ENCODE measurements at places on chromosomes 4 and X.

DNA sequence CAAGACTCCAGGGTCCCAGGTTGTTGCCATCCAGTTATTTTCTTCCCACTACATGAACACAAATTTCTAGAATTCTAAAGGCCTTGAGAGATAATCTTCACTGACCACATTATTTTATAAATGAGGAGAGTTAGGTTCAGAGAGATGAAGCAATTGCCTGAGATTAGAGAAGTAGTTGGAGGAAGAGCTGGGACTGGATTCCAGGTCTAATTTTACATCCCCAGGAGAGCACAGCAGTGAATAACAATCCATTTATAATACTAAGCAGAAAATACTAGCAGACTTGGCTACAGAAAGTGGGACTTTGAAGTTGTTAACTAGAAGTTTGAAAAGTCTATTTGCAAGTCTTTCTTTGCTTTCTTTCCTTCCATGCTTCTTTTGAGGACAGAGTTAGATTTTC is 231.3 kb upstream of the S100G start:
- no peak for DNase-seq

- no peak for DNase-seq
These were observed 58.1 kb downstream of the ZFYVE28 start for GRCh38 chr4:2360396-2360730.

DNA sequence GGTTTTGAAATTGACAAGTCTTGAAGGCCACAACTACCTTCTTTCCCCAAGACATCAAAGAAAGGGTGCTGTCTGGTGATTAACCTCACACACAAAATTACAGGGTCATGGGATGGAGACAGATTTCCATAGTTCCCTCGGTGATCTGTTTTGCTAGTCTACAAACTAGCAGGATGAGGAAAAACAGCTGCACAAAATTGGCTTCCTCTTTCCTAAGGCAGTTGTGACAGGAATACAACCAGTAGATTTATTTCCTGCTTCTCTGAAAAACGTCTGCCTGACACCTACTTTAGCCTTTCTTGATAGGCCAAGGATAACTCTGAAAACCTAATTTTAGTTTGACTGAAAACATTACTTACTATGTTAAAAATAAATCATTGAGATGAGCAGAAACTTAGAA is 39.6 kb downstream of the DKK2 start:
- DNase-seq, result no peak

DNA sequence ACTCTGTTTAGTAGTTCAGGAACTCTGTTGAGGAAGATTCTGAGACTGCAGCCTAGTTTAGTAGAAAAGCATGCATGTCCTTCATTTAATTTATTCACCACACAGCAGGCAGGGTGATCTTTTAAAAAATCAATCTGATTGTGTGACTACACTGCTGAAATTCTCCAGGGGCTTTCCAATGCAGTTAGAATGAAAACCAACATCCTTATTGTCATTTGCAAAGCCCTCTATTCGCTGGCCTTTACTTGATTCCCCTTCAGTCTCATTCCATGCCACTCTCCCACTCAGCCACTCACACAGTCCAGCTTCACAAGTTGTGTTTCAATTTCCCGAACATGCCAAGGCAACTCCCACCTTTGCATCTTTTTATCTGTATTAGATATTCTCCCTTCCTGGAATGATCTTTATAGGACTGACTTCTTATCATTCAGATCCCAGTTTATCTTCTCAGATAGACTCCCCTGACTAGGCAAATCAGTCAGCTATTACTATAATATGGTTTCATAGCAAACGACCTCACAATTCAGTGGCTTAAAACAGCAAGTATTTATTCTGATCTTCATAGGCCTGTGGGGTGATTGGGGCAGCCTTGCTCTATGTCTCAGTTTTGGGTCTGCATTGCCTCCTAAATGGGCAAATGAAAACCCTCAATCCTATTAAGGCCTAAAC is 21.3 kb upstream of the FTHL17 start:
- no peak for DNase-seq

GRCh38 chrX:77652095-77652494 is 133.9 kb downstream of the ATRX start:
- DNase-seq, result no peak

- DNase-seq, result no peak
These were observed 241.7 kb upstream of the PSAPL1 start for GRCh38 chr4:7676398-7676922.

- no peak for DNase-seq
These were observed 21.0 kb downstream of the PLS3 start for GRCh38 chrX:115581759-115582615.

DNA sequence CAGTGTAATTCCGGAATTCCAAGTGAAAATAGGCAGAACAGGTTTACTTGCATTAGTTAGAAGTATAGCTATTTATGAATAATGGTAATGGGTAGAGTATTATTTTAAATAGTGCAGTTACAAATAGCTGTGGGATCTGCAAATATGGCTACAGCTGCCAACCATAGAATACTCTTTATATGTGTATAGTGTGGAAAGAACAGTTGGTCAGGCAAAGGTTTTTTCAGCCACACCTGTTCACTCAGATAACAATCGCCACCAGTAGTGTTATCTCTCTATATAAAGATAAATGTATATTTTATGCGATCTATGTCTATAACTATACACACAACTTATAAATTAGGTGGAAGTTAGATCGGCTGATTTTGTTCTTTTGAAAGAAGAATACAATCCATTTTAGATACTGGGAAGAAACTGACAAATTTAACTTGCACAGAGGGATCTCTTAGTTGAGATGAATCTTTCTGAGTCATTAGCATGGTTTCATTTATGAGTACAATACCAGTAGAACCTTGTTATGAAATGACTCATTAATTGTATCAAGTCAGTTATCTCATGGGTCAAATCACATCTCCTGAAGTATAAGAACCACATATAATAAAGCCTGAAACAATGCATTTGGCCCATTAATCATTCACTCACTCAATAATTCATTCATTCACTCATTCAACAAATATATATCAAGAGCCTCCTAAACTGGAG is 100.9 kb upstream of the NR3C2 start:
- no peak for DNase-seq

DNA sequence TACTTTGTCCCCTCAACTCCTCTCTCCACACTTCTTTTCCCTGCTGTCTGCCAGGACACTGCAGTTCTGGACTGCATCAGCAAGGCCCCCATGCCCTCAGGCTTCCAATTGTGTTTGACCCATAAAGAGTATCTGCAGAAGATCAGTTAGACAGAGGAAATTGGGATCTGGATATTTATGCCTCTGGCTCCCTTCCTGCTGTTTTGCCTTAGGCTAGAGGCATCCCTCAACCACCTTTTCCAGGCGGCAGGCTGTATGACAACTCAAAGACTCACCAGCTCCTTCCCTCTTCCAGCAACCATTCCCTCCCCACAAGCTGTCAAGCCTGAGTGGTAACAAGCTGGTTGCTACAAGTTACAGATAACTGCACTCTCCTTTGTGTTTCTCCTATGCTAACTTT is 66.4 kb upstream of the NDP start:
- no peak for DNase-seq

DNA sequence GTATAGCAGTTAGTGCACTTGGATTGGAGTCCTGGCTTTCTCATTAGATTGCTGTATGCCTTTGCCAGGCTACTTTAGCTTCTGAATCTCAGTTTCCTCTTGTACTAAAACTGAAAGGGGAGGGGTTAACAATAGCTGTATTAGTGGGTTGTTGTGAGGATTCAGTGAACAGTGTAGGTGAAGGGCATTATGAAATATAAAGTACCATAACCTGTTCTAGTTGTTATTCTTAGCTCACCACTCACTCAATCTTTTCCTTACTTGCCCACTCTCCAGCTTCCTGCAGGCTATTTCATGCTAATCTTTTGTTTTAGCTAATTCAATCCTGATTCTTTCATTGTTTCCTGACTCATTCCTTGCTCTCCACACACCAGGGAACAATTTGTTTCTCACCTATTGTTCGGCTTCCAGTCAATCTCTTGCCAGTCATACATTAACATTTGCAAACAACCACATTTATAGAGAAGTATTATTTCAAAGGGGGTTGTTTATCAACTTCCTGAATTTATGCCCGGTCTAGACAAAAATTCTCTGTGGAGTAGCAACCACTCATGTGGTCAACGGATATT is 50.6 kb upstream of the EDA start:
- DNase-seq, result no peak

DNA sequence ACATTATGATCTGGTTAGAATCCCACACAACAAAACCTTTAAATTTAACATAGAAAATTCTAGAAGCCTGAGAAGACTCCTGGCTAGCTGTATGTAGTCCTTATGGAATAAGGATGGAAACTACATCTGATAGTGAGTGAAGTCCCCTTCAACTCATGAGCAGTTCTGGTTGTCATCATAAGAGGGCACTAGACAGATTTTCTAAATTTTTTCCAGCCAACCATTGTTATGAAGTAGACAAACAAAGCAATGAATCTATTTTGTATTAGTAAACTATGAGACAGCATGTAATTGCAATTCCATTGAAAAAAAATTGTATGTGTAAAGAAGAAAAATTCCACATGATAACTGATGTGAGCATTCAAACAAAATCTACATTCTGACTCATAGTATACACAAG is 35.2 kb downstream of the PWWP3B start:
- no peak for DNase-seq

DNA sequence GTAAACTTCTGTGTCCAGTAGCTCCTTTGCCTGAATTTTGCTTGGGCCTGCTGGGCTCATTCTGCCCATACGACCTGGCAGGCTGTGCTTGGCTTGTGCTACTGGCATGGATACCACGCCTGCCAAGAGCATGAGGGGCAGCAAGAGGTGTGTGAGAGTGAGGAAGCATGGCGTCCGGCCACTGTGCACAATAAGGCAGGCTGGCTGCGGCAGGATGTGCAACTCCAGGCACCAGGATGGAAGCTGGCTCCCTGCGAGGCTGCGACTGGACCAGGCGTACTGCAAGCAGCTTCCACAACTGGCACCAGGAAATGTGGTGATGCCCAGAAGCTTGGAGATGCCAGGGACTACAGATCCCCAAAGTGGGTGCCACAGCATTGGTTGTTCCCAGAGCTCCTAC is 709.3 kb downstream of the PCDH18 start:
- DNase-seq, result no peak

- peak; percentile 33 for DNase-seq
These were observed 423 bp downstream of the RPL39 start for GRCh38 chrX:119790977-119791436.

GRCh38 chr4:20490734-20491133 is 209.5 kb upstream of the PACRGL start:
- DNase-seq, result no peak

- no peak for DNase-seq
These were observed 270.3 kb downstream of the BMPR1B start for GRCh38 chr4:95027905-95028618.

GRCh38 chr4:23091711-23092110 is 399.0 kb downstream of the GBA3 start:
- no peak for DNase-seq

DNA sequence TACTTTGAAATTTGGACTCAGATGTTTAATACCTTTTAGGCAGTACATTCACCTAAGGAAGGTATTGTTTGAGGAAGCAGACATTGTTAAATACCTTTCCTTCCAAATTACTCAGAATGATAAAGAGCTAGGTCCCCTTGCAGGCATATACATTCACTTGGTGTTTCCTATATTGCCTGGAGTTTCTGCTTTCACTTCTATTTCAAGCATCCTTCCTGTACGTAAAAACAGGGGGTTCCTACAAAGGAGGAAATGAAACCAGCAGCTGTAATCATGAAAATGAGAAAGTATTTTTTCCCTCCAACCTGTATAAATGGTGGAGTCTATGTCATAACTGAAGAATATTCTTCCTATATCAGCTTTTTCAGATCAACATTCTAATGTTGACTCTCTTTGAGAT is 90.4 kb upstream of the RASGEF1B start:
- no peak for DNase-seq

DNA sequence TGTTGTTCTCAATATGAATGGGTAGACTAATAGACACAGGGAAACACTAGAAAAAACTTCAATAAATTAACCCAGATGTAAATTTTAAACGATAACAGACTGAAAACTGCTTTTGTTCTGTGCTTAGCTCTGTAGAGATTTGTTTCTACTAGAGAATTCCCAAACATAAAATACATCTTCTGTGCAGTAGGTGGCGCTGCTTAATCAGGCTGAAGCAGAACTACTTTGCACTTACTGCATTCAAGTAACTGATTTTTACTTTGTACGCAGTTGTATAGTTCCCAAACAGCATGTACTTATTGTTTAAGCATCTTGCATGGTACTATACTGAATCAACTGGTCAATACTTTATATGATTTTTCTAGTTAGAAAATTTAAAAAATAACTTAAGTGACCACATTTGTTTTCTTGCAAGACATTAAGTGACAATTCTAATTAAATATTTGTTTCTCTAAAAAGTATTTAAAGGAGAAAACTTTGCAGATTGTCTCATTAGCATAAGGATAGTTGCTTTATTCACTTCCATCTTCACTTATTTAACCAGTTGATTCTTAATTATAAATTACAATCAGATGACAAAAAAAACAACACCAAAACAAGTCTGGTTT is 490.6 kb downstream of the IL15 start:
- peak; percentile 73 for DNase-seq

- no peak for DNase-seq
These were observed 66.2 kb downstream of the IL15 start for GRCh38 chr4:141702472-141703182.

DNA sequence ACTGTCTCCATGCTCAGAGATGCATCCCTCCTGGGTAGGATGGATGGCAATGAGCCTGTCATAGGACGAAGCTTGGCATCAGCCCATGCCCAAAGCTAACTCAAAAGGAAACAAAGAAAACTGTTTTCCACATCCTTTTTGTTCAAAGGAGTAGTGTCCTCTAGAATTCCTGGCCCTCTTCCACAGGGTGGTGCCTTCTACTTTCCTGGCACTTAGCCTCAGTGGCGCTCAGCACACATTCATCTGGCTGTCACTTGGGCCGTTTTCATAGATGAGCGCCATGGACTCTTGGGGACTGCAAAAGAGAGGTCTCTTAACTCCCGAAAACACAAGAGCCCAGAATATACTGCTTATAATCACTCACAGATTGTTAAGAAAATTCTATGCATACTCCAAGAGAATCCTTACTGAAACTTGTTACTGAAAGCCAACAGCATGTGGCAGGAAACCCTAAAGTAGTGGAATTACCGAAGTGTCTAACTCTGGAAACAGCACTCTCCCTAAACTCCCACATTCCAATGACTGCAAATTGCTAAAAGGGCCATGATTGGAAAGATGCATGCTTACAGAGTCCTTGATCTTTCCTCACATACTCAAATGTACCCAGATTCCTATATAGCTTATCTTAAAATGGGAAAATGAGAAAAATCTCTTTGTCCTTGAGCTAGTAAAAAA is 110.0 kb downstream of the HS6ST2 start:
- DNase-seq, result no peak

- no peak for DNase-seq
These were observed 28.5 kb downstream of the TBCK start for GRCh38 chr4:106287353-106287969.

DNA sequence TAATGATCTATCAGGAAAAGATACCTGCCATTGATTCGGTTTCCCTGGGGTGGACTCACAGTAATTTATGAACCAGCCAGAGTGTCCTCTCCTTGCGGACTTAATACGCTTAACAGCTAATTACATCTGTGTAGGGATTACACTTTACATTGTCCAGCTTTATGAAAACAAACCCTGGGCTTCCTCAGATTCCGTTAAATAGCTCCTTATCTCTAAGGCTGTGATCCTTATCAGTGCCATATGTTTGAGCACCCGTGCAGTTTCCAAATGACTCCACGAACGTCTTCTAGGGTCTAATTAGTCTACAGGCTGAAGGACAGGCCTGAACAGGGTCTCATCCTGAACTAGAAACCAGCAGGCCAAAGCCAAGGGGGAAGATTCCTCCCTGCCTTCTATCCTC is 56.9 kb downstream of the KDR start:
- DNase-seq, result no peak

GRCh38 chr4:16496501-16496900 is 270.2 kb upstream of the TAPT1 start:
- DNase-seq, result no peak

All from cerebellar cortex (tissue), 1 donor.